ENCODE measurements at places on chromosomes 13 and 19.

DNA sequence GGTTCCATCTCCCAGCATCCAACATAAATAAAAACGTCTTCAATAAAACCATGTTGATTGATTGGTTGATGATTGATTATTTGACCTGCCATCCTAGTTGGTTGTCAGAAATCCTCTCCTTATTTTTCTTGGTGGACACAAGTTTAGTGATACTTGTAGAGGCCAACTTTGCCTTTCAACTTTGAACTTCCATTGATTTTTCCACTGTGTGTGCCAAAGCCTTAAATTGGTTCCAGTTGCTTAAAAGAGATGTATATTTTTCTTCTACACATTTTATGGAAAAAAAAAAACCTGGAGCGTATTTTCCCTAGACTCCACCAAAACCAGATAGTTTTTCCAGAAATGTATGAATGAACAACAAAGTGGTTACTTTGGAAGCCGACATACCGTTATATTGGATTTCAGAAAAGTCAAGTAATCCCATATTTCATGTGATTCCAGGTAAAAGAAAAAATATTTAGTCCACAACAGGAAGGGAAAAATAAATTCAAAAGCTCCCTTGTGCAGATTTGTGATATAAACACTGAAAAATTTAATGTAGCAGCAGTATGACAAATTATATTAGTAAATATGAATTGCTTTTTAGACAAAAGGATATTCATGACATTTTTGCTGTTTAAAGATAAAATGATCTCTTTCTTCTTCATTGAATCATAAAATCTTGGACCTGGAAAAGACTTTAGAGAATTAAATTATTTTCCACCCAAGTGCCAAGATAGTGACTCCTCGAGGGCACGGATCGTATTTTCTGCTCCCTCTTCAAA, 85.2 kb downstream of the MBNL2 start:
- no peak for DNase-seq

- peak; percentile 66 for DNase-seq
Observed at GRCh38 chr19:47697863-47698609, 15.2 kb upstream of the EHD2 start.

GRCh38 chr13:23175920-23176319, 4.9 kb upstream of the SGCG start:
- no peak for DNase-seq

- peak; percentile 96 for DNase-seq
Observed at GRCh38 chr19:36054733-36055686, at the start of gene WDR62. Gene WDR62 (plus strand): TSS chr19:36054897. CDS start chr19:36054972, 75 bp downstream.

DNA sequence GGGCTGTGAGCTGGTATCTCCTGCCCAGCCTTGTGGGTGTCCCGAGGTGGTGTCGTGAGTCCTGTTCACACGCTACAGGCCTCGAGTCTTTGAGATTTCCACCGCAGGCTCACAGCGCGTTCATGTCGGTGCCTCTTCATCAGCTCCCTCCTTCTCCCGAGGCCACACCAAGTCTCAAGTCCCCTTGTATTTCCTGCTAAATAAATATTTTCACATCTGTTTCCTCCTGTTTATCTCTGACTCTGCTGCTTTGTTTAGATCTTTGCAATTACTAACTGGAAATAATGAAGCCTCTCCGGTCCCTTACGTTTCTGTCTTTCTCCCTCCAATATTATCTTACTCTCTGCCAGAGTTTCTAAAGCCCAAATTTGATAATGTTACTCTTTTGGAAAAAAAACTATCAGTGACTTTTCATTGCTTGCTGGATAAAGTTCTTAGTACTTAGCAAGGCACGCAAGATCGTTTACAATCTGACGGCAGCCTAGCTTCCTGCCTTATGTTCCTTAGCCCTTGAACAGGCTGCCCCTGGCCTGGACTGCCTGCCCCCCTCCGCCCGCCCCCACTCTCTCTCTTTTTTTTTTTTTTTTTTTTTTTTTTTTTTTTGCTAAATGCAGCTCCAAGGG, 130.5 kb upstream of the RNF113B start:
- DNase-seq: no peak

DNA sequence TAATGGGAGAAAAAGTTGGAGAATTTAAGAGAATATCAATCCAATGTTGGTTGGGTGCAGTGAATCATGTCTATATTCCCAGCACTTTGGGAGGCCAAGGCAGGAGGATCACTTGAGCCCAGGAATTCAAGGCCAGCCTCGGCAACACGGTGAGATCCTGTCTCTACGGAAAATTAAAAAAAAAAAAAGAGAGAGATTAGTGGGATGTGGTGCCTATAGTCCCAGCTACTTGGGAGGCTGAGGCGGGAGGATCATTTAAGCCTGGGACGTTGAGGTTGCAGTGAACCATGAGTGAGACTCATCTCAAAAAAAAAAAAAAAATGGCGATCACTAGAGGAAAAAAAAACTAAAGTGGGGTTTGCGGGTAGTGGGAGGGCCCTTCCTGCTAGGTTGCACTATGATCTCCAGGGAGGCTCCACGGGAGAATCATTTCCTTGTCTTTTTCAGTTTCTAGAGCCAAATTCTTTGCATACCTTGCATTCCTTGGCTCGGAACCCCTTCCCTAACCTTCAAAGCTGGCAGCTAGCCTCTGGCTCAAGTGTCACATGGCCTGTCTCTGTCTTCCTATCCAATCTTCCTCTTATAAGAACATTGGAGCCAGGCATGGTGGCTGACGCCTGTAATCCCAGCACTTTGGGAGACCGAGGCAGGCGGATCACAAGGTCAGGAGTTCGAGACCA, 5.8 kb upstream of the ERCC2 start:
- DNase-seq: no peak

GRCh38 chr19:18427080-18427742, 8.0 kb downstream of the SSBP4 start:
- DNase-seq: no peak

GRCh38 chr13:42781352-42781751, at the start of gene FAM216B:
Gene FAM216B (plus strand): TSS chr13:42781584. CDS start chr13:42784068, 2,484 bp downstream.
- no peak for DNase-seq

DNA sequence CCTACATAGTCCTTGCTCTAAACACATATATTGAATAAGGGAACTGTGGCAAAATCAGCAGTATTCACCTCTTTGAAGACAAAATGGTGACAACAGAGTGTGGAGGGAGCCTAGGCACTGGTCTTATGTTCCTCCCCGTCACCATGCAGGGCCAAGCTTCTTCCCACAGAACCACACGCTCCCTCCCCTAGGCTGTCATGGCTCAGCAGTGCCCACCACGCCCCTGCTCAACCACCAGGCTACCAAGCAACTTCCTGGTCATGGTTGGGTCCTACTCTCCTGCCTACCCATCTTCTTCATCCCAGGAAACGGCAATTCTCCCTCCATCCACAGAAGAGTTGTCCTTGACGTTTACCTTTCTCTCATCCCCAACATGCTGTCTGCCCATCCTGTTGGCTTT, 126.1 kb downstream of the CRYL1 start:
- no peak for DNase-seq

DNA sequence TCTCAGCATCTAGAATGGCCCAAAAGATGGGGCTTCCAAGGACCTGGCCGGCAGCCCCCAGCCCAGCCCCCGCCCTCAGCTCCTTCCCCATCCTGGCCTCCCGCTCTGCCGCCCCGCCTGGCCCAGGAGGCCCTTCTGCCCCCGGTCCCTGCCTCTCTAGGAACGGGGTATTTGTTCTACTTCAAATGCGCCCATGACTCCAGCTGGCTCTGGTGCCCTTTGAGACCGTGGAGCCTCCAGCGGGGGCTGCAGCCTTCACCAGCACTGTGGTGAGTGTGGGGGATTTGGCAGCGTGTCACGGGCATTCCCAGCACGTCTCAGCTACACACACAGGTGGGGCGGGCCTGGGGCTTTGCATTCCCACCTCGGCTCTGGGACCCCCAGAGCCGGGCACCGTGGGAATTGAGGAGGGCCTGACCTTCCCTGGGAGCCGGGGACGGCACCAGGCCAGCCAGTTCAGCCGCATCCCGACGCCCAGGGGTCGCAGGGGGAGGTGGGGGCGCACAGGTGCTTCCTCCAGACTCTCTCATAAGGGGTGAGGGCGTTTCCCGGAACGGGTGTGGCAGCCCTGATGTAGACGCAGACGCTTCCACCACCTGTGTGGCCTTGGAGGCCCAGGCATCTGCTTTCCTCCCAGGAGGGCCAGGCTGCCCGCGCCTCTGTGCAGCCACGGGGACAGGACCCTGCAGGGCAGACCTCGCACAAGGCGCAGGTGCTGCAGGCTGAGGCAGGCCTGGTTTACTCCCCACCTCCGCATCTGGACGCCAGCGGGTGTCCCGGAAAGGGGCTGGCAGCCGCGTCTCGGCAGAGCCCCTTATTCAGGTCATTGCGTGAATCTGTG, 947 bp downstream of the ATP4B start:
- DNase-seq: no peak

DNA sequence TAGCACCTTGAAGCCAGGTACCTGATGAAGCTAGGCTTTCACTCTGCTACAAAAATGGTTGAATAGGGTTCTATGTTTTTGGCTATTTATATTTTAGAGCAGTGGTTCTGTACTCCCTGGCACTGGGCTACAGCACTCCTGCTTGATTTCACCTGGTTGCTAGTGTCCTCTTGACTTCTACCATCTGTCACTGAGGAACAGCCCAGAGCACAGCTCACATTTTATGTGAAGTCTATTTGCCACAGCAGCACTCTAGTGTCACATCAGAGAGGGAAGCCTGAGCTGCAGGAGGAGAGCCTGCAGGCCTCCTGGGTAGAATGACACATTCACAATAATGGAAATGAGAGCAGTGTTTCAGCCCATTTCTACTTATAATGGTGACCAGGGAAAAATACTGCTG, 184.2 kb downstream of the ZNF486 start:
- DNase-seq: no peak

DNA sequence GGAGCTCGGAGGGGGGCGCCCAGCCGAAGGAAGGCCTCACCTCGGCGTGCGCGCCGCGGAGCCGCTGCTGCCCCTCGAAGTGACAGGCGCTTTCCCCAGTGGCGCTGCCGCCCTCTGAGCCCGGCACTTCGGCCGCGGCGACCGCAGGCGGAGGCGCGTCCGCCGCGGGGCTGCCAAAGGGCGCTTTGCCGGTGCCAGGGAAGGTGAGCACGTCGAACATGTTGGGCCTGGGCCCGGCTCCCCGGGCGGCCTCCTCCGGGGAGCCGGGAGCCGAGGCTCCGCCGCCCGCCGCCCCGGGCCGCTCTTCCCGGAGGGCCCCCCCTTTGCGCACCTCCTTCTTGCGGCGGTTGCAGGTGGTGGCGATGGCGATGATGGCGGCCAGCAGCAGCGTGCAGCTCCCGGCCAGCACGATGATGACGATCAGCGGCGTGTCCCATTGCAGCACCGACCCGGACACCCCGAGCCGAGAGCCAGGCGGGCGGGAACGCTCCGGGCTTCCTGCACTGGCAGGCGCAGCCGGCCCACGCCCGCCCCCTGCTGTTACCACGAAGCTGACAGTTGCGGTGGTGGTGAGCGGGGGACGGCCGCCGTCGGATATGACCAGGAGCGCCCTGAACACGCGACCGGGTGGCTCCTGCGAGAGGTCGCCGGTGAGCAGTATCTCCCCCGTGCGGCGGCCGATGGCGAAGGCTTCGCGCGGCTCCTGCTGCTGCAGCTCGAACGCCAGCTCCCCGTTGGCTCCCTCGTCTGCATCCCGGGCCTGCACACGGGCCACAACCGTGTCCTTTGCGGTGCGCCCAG, 2.5 kb downstream of the PCDH8 start:
- DNase-seq: peak; percentile 46

DNA sequence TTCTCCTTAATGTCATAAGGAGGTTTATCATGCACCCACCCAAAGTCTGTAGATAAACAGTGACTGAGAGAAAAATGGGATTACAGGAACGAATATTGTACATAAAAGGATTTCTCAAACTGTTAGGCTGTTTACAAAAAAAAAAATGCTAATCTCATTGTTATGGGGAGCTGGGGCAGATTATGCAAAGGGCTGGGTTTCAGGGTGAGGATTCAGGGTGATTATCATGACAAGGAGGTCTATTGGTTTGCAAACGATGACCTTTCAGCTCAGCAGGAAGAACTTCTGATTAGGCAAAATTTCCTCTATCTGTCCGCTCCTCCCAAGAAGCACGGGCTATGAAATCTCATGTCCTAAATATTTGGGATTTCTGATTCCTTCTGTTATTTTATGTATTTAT, 41.4 kb downstream of the NLRP12 start:
- no peak for DNase-seq

- no peak for DNase-seq
Observed at GRCh38 chr13:95241321-95241720, 59.9 kb downstream of the ABCC4 start.

DNA sequence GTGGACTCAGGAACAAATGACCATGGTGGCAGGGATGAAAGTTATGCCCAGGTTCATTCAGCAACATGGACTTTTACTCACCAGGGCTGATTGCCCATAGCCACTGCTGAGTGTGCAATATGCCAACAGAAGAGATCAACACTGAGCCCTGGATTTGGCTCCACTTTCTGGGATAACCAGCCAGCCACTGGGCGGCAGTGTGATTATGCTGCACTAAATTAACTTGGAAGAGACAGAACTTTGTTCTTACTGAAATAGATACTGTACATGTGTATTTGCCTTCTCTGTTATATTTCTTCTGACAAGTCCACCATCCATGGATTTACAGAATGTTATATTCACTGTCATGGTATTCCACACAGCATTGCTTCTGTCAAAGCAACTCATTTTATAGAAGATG, 257.4 kb downstream of the TDRD3 start:
- no peak for DNase-seq

DNA sequence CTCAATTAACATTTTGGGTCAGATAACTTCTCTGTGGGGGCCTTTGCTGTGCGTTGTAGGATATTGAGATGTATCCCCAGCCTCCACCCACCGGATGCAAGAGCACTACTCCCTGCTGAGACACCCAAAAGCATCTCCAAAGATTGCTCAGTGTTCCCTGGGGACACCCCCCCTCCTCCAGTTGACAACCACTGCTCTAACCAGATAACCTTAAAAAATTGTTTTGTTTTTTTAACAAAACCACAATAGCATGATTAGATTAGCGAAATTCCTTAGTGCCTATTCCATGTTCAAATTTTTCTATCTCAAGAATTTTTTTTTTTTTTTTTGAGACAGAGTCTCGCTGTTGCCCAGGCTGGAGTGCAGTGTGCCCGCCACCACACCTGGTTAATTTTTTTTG, 2.6 kb upstream of the EPN1 start:
- no peak for DNase-seq

Measured in stimulated activated naive CD8-positive, alpha-beta T cell treated with anti-CD3 and anti-CD28 coated beads, Interleukin-15, Interleukin-2, amounts not matched to agents 100 U/mL and 50 U/mL, for 24 hours (primary cell).